NCI-H2029 (cell line): ENCODE measurements at places on chromosomes 11 and 22.

DNA sequence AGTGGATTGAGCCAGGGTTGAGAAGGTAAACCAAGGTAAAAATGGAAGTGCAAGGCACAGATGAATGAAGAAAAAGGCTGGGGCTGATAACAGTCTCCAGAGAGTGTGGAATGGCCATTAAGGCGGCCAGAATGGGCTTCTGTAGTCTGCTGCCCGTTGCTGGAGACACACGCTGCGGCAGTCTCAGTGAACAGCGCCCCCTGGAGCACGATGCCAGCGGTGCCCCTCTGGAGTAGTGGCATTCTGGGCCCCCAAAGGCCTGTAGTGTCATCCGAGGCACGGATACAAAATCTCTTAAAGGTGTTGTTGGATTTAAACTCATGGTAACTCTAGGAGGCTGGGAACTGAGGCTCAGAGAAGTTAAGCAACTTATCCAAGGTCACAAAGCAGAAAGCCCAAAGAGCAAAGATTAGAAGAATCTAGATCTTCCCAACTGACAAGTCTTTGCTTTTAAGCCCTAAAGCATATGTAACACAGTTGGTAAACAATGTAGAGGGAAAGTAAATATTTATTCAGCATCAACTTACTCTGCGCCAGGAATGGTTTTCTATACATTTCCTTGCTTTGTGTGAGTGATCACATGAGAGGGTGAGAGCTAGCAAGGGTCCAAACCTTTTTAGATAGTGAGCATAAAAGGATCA is 18.2 kb downstream of the KCNJ1 start:
- DNase-seq = no peak

- DNase-seq = no peak
These were observed 328.1 kb upstream of the PITPNB start for GRCh38 chr22:28247136-28247535.

DNA sequence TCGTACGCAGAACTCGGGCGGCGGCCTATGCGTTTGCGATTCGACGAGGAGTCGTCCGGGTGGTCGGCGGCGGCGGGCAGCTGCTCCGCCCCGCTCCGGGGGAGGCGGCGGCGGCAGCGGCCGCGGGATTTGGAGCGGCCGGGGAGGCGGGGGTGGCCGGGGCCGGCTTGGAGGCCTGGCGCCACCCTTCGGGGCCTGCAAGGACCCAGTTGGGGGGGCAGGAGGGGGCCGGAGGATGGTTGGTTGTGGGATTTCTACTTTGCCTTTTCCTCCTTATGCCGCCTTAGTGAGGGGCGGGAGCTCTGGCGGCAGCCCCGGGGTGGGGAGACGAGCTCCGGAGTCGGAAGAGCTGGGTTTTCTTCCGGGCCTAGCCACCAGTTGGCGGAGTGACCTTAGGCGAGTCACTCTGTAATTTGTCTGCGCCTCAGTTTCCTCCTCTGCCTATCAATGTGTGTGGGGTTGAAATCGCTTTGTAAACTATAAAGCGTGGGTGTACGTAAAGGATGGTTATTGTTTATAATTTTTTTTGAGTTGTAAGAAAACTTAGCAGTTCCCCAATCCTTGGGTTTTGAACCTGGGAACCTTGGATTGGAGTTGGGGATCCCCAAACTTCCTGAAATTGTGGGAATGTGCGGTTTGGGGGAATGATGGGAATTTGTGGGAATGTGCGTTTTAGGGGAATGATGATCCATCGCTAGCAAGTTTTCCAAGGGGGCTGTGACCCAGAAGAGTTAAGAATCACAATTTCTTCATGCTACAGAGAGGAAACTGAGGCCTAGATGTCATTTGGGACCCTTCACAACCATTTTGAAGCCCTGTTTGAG is 679 bp downstream of the TUG1 start:
- no peak for DNase-seq

DNA sequence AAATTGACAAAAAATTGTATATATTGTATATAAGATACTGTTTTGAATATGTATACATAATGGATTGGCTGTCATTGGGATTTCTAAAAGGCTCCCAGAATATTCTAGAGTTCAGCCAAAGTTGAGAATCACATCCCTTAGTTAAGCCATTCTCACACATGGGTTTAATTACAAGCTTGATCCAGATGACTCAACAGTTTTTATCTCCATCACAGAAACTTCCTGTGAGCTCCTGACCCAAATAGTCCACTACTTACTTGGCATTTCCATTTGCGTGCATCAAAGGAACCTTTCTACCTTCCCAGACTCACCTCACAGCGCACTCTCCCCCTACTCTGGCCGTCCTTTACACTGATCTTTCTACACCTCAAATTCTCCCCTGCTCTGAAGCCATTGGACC is 184.8 kb upstream of the ARHGAP20 start:
- DNase-seq = no peak

- DNase-seq = no peak
These were observed 122.2 kb downstream of the APOL5 start for GRCh38 chr22:35839841-35840301.

DNA sequence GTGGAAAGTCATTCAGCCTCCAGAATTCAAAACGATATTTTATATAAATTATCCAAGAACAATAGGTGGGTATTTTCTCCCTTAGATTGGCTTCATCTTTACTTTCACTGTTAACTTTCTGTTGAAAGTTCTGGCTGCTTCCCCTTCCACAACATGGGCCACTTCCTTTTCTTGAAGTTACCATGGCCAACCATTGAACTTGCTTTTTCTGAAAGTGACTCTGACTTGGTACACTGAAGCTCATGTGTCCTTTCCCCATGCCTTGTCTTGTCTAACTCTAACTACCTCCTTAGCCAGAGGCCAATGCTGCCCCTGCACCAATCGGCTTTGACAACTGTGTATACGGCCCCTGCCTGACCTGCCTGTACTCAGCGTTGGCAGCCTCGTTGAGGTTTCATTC is 225.2 kb downstream of the FAT3 start:
- DNase-seq = no peak

DNA sequence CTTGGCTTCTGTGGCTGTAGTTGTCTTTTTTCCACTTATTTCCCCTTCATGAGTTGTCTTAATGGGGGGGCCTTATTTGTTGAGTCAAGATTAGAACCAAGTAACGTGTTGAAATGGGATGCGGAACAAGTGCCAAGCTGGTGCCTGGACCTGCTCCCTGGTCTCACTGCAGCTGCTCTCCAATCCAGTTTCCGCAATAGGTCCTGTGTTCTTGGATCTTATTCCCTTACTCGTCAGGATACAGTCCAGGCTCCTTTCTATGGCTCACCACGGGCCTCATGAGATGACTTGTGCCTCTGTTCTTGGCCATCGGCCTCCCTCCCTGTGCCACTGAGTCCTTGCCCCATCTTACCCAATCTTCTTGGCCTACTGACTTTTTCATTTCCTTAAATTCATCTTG is 159.6 kb upstream of the CADM1 start:
- no peak for DNase-seq

DNA sequence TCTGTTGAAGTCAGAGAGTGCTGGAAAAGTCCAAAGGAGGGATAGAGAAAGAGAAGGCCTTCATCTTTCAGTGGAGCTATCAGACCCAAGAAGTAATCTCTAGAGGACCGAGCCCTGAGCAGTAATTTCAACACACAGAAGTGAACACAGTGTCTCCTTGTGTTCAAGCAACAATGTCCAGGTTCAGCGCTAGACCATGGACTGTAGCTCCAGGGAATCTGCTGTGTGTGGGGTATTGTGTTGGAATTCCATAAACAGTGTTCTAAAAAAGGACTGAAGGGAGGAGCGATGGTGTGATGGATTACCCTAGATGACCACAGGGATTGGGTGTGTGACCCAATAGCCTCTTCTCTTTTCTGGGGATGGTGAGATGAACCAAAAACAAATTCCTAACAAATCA is 165.9 kb downstream of the BLID start:
- DNase-seq = no peak

DNA sequence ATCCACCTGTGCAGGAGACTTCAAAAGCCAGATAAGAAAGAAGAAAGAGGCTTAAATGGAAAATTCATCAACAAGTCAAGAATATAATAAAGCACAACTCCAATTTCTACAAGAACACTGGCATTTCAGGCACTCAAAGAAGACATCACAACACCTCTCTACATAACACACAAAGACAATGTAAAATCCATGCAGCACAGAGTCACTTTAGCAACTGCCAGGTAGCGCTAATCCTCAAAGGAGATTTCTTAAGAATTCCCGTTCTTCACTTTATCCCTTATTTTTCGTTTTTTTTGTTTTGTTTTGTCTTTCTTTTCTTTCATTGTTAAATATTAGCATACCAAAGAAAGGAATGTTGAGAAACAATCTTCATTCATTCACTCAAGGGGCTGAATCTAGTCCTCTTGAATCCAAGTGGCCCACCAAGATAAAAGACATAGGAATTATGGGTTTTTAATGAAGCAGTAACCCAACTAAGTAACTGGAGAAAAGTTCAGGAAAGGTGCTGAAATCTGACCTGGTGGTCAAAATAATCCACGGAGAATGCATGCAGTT is 95.0 kb downstream of the CADM1 start:
- no peak for DNase-seq

DNA sequence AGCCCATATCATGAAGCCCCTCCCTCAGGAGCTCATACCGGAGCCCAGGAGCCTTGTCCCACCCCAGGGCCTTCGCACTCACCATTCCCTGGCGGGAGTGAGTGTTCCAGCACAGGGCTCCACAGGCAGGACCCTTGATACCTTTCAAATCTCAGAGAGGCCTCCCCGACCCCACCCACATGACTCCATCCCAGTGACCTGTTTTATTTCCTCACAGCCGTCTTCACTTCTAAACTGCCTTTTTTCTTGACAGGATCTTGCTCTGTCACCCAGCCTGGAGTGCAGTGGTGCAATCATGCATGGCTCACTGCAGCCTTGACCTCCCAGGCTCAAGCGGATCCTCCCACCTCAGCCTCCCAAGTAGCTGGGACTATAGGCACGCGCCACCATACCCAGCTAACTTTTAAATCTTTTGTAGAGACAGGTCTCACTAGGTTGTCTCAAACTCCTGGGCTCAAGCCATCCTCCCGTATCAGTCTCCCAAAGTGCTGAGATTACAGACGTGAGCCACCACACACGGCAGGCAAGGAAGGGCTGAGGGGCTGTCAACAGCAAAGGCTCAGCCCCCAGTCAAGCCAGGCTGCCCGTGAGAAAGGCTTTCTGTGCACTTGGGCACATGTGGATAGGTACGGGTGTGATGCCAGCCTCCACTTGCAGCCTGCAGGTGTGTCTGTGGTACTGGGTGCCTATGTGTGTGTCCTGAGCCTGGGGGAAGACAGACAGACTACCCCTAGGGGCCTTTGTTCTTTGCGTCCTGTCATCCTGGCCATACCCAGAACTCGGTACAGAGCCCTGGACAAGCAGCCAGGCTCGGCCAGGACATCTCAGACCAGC is 9.3 kb downstream of the RPL3 start:
- no peak for DNase-seq

DNA sequence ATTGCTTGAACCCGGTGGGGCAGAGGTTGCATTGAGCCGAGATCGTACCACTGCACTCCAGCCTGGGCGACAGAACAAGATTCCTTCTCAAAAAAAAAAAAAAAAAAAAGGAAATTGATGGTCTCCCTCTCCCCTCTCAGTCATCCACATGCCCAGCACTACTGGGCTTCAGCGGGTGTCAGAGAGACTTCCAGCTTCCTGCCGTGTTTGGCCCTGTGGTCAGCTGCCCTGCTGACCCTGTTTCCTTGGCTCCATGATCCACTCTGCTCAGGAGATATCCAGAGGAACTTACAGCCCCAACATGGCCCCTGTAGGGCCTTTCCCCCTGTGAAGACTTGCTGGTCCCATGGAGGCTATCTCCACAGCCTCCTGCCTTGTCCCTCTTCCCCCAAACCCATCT is 6.1 kb upstream of the PNPLA3 start:
- DNase-seq = no peak

DNA sequence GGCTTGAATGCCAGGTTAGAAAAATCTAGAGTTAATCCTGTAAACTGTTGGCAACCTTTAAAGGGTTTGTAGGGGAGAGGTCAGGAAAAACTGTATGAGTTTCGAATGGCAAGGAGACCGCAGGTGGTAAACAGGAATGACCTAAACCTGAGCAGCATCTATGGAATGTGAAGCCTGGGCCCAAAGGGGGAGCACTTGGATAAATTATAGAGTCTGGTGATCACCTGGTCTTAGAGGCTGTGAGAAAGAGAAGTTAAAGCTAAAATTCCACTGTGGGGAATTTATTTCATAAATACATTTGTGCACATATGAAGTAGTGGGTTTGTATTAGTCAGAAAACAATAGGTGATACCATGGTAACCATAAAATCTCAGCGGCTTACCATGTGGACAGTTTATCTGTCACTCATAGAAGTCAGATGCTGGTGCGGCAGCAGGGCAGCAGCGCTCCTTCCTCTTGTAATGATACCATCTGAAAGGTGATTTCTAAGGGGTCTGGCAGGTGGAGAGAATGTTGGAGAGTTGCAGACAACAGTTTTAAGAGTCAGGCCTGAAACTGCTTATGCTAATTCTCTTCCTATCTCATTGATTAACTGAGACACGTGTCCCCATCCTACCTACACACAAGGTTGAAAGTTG is 1104.4 kb upstream of the CCDC90B start:
- DNase-seq = no peak

DNA sequence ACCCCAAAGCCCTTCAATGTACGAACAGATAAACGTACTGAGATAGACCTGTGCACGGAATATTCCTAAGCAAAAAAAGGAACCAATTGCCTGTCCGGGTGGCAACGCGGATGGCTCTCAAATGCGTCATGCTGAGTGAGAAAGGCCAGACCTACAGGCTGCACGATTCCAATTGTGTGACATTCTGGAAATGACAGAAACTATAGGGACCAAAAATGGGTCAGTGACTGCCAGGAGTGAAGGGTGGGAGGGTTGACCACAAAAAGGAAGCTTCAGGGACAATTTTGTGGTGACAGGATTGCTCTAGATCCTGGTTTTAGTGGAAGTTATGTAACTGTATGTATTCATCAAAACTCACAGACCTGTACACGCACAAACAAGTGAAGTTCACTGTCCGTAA is 24.0 kb upstream of the SYT8 start:
- DNase-seq = no peak

- DNase-seq = no peak
These were observed 1120.5 kb upstream of the RAG2 start for GRCh38 chr11:37718431-37718999.

GRCh38 chr11:109016724-109017123 is 351.9 kb downstream of the DDX10 start:
- DNase-seq = no peak

GRCh38 chr11:128587415-128587814 is at the start of gene ETS1:
TSS of gene ETS1 (minus strand) at chr11:128587558. CDS start at chr11:128573130, 14,428 bp downstream.
- peak; percentile 20 for DNase-seq

DNA sequence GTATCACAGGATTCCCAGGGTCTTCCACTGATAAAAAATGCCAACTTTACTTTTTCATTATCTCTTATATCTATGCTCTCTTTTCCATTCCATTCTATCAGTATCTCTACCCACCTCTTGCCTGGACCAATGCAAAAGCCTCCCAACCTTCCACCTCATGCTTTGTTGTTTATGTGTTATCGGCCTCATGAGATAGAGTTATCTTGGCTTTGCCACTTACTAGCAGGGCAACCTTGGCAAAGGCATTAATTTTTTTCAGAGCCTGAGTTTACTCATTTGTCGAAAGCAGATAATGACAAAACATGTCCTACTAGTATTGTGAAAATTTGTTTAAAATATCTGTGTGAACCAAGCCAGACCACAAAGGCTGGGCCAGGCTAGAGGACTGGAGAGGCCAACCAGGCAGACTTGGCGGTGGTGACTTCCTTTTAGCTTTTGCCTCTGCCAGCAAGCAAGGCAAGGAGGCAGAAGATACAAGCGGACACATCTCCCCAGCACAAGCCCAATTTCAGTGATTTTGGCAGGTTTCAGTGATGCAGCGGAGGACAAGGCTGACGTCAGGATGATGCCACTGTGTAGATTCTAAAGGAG is 106.9 kb downstream of the ADAMTS15 start:
- DNase-seq = no peak

GRCh38 chr11:77636731-77637344 is 756 bp downstream of the CLNS1A start:
- no peak for DNase-seq
